ENCODE measurements at places on chromosomes 11 and 22.

DNA sequence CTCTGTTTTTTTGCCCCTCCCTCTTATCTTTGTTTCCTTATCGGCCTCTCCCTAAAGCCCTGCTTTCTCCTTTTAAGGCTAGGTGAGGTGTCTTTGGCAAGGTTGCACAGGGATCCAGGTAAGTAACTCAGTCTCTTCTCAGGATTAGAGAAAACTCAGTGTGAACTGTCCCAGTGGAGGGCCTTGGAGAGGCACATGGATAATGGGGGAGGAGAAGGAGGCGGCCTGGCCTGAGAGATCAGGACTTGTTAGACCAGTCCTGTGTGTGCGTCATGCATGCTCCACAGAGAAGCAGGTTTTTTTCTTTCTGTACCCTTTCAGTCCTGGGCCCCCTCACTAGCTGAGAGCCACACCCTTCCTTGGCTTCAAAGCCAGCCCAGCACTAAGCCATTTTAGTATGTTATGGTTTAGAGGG is 19.9 kb downstream of the CTNND1 start:
- peak; percentile 94 for ATAC-seq

GRCh38 chr11:115411120-115411519 is 93.1 kb downstream of the CADM1 start:
- no peak for ATAC-seq

GRCh38 chr22:46044621-46045458 is 67.9 kb upstream of the WNT7B start:
- ATAC-seq: no peak

- ATAC-seq: no peak
Observed at GRCh38 chr22:17566776-17567175, 3.5 kb downstream of the SLC25A18 start.

GRCh38 chr11:35344681-35345574 is 74.4 kb downstream of the SLC1A2 start:
- ATAC-seq: no peak

GRCh38 chr22:39414377-39414776 is 14.8 kb downstream of the TAB1 start:
- ATAC-seq: peak; percentile 90

GRCh38 chr22:50306753-50307749 is at the start of gene PLXNB2:
PLXNB2 (minus strand) TSS chr22:50307646; CDS start chr22:50290584, 17,062 bp downstream.
- ATAC-seq: peak; percentile 9

DNA sequence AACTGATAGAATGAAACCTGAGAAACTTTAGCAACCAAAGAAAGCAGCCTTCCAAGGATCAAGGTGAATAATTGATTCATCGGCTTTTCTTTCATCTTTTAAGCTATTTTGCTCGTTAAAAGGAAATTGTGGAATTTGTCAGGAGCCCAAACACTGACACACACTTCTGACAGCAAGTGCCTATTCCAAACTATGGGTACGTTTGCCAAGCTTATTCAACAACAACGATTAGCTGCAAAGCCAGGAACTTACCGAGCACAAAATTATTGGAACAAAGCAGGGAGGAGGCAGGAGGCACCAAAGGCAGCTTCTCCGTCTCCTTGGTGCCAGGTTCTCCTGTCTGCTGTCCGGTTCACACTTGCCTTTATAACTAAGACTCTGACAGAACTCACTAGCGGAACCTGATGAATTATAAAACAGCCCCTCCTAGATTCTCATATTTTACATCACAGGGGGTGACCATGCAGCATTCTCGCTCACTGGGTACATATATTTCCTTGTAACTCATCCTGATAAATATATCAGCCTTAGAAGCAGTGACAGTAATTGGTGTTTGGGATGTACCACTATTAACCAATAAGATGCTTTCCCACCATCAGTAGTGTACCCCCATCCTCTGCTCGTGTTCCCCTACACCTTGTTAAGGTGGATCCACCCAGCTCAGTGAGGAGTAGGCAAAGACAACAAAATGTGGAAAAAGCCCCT is 395.9 kb upstream of the CCDC90B start:
- ATAC-seq: peak; percentile 42

DNA sequence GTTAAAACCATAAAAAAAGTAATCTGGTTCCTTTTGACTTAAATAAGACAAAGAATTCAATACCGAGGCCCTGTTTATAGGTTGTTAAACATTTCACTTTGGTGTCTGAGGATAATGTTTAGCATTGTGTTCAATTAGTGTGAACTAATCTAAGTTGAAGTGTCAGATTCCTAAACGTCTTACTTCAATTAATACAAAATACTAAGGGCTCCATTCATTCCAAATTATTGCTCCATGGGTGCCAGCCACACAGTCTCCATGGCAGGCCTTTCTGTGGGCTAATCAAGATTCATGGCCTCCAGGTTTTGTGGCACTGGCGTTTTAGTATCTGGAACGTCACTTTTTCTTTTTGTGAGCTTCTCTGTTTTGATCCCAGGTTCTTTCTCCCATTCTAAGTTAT is 89.4 kb downstream of the TMEM135 start:
- ATAC-seq: no peak

DNA sequence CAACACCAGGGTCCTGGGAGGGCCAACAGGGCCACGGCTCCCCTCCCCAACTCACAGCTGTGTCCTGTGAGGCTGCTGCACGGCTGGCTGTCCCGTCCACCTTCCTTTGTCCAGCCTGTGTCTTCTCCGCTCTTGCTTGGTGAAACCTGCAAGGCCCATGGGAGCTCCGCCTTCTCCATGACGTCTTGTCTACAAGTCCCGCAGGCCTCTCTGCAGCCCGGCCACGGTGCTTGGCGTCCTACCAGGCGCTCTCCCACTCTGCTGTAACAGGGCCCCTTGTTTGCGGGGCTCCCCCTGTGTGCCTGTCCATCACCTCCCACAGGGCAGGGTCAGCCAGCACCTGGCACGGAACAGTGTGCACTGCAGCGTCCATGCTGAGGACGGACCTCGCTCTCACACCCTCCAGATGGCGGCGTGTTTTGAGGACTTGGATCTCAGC is 866.8 kb downstream of the TBC1D22A start:
- ATAC-seq: no peak

DNA sequence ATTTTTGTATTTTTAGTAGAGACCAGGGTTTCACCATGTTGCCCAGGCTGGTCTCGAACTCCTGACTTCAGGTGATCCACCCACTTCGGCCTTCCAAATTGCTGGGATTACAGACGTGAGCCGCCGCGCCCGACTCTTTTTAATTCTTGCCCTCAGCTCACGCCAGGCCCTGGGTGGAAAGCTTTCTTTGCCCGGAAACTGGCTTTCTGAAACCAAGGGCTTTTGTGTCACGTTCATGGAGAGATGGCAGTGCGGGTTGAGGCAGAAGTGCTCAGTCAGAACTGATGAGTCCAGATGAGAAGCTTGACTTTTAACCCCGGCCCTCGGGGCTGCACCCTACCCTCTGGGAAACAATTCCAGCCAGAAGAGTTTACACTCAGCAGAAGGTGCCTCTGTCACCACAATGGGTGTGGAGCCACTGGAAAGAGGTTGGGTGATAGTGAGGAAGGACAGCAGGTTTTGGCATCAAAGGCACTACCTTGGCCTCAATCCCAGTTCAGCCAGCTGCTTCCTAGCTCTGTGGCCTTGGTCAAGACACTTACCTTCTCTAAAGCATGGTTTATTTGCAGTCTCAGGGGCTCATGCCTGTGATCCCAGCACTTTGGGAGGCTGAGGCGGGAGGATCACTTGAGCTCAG is 890 bp upstream of the ARFGAP3 start:
- no peak for ATAC-seq

GRCh38 chr11:76626921-76627401 is 43.6 kb downstream of the LRRC32 start:
- no peak for ATAC-seq

DNA sequence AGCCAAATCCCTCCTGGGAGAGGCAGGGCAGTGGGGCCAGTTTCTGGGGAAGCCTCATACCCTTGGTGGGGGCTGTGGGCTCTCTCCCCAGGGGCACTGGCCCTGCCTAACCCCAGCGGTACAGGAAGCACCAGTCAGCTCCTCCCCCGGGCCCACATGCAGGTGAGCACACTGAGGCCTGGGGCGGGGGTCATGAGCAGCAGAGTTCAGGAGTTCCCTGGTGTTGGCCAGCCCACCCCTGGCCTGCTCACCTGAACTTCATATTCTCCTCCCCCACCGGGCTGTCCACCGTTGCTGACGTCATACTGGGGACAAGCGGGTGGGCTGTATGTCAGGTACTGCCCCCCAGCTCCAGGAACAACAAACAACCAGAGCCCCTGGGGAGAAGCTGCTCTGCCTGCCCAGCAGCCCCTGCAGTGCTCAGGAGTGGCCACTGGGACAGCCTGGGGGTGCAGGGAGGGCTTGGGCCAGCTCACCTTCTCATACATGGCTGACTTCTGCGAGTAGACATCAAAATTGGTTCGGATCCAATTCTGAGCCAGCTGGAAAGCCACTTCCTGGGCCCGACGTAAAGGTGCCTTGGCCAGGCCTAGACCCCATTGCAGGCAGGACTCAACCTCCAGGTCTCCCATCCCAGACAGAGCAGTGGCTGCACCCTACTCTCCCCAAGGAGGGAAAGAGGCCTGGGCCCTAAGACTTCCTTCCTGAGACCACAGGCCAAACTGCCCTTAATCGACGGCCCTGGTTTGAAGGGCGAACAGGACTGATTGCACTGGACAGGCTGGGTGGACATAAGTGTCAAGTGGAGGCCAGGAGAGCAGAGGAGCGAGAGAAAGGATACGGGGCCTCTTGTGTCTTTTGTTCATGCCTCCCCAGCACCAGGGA is 20.8 kb downstream of the TREH start:
- no peak for ATAC-seq

- ATAC-seq: no peak
Observed at GRCh38 chr11:124085997-124086846, 29.0 kb upstream of the VWA5A start.

DNA sequence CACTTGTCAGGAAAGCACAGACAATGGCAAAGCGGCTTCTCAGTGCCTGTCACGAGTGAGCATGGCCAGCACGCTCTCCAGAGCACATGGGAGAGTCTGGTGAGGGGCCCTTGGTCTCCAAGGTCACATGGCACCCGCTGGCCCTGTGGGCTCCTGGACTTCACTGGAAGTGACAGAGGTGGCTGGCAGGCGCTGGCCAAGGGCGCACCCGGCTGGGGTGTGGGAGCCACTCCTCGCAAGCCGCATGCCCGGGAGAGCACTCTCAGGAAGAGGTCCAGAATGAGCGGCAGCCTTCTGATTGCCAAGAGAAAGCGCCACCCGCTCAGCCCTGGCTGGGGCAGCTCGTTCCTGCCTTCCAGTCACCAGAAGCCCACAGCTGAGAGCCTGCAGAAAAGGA is 17.1 kb upstream of the MOB2 start:
- ATAC-seq: no peak

DNA sequence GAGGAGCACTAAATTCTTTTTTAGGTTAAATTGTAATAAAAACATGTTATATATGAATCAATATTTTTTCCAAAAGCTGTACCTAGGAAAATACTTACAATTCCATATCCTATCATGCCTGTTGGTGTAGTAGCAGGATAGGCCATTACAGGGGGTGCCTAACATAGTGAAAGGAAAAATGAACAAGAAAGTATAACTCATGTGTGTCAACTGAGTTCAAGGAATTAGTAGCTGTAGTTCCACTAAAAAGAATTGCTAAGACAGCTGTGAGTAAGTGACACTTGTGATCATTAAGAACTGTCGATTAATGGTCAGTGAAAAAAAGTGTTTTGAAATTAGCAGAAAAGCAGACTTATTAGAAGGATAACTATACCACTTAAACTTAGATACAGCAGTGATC is 92.4 kb downstream of the PICALM start:
- no peak for ATAC-seq

DNA sequence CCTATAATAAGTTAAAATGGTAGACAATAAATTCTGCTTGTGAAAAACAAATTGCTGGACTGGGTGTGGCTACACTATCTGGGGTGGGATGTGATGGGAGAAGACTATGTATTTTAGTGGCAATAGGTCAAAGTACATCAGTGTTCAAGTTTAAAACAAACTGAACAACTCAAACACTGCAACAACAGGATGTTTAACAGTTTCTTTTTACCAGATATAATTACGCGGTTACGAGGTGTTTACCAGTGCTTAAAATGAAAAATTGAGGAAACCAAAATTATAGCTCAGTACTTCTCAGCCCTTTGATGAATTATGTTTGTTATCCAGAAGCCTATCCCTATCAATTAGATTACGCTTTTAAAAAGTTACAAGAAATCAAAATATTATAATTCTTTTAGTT is 3.2 kb downstream of the PRDM10 start:
- no peak for ATAC-seq

DNA sequence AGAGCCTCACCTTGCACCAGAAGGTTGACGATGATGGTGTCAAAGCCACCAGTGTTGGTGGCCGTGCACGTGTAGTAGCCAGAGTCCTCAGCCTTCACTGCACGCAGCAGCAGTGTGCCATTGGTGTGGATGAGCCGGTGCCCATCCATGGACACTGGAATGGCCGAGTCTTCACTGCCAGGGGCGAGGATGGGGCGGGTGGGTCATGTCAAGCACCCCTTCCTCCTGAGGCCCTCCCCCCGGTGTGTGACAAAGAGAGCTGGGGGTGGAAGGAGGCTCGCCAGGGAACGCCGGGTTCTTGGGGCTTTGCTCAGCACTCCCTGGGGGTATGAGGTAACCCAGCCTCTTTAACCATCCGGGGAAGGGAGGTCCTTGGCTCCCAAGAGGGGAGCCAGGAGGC is 111.6 kb downstream of the CEP164 start:
- ATAC-seq: no peak

DNA sequence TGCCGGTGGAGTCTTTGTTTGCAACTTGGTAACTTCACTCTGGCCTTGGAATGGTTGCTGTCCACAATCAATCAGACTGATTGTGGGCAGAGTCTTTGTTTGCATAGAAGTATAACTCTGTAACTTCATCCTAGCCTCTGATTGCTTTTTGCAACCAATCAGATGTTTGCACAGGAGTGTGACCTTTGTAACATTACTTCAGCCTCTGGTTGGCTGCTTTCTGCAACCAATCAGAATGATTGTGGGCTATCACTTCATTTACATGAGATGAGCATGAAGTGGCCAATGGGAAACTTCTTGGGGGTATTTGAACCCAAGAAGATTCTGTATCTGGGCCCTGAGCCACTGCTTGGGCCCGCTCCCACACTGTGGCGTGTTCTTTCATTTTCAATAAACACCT is 79.6 kb upstream of the CLDN5 start:
- no peak for ATAC-seq

DNA sequence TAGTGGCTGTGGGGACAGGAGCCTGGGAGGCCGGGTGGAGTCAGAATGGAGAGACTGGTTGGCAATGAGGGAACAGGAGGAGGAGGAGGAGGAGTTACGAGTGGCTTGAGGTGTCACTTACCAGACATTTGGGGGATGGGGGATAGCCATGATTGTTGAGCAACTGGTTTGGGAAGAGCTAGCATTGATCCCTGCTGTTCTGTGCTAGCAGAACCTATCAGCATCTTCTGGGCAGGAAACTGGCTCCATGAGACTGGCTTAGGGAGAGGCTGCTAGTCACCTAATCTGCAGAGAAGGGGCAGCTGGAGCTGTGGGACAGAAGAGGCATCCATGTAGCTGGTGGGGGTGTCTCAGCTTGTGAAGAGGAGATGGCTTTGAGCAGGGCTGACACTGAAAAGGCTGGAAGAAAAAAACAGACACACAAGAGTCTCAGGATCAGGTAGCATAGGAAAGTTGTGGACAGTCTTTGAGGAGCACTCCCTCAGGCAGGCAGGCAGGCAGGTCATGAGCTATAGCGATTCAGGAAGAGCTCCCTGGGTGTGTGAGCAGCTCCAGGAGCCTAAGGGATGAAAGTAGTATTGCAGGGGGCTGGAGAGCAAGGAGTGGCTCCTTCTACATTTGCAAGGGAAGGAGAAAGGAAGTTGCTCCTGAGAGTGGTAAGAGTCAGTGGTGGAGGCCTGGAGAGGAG is 22.3 kb downstream of the PIK3IP1 start:
- ATAC-seq: no peak

GRCh38 chr11:104033561-104033960 is 2.9 kb upstream of the DDI1 start:
- ATAC-seq: no peak

All from esophagus mucosa (tissue), 1 donor.